Endothelial cell (in vitro differentiated cells): ENCODE measurements at places on chromosomes 3 and 15. TPM values are rescaled to one million over a fixed set of nuclear protein-coding genes. Genes with fewer than 3 reads are reported as not detected.

Gene KIF7
- 6.4 TPM for total RNA-seq

Gene DUOX1
- total RNA-seq, result not detected

Gene LRRN1
- 2.8 TPM for total RNA-seq

Gene GOLGA6B
- not detected for total RNA-seq

Gene TEX55
- total RNA-seq, result not detected

Gene ADAMTS9
- 261 TPM for total RNA-seq

Gene MYLK
- 7.8 TPM for total RNA-seq

Gene GOLGA6L4
- 8.3 TPM for total RNA-seq

Gene HRG
- total RNA-seq, result not detected

Gene SAMD7
- total RNA-seq, result not detected

- H3K27ac ChIP-seq, result no peak overlapping the region
- DNase-seq, result no peak
- no peaks in the 10 kb centered on the region for H3K36me3 ChIP-seq
- no peaks in the 10 kb centered on the region for H3K27me3 ChIP-seq
- H3K4me3 ChIP-seq, result no peak overlapping the region
Observed at GRCh38 chr3:143775459-143775858, 72.8 kb downstream of the SLC9A9 start.

DNA sequence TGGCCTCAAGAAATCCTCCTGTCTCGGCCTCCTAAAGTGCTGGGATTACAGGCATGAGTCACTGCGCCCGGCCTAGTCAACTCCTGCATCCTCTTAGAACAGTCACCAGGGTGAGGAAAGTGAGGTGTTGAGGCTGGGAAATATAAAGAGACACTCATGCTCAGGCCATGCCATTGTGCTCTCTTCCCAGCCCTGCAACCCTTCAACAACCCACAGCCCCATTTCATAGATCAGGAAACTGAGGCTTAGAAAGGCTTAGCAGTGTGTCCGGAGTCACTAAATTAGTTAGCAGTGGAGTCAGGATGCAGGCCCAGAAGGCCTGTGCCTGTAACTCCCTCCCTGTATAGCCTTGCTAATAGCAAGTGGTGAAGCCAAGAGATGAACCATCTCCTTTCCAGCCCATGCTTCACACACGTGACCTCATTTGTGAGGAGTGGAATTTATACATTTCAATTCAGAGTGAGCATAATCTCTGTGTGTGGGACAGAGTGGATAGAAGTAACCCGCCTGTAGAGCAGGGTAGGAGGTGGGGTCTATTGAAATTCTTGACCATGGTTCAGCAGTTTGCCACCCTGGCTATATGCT lies 51.7 kb upstream of the USP3 start:
- H3K27ac ChIP-seq, result no peak overlapping the region
- H3K4me3 ChIP-seq, result no peak overlapping the region
- H3K4me1 ChIP-seq, result peaks cover 28% of the 10 kb centered on the region
- H3K27me3 ChIP-seq, result peaks cover 3% of the 10 kb centered on the region

- no peak overlapping the region for H3K4me3 ChIP-seq
- no peak overlapping the region for H3K27ac ChIP-seq
- no peak for DNase-seq
- no peaks in the 10 kb centered on the region for H3K27me3 ChIP-seq
- peaks cover 3% of the 10 kb centered on the region for H3K36me3 ChIP-seq
Observed at GRCh38 chr15:59966262-59966661, 37.8 kb upstream of the FOXB1 start.

GRCh38 chr15:34621675-34622074 lies 38.2 kb upstream of the GOLGA8B start:
- H3K4me1 ChIP-seq, result peaks cover 10% of the 10 kb centered on the region
- DNase-seq, result no peak
- H3K27me3 ChIP-seq, result no peaks in the 10 kb centered on the region
- H3K27ac ChIP-seq, result no peak overlapping the region
- H3K36me3 ChIP-seq, result no peaks in the 10 kb centered on the region

GRCh38 chr15:95626501-95627361 lies 703.8 kb upstream of the NR2F2 start:
- H3K27me3 ChIP-seq, result no peaks in the 10 kb centered on the region
- H3K4me1 ChIP-seq, result peaks cover 16% of the 10 kb centered on the region
- DNase-seq, result no peak
- H3K36me3 ChIP-seq, result no peaks in the 10 kb centered on the region
- no peak overlapping the region for H3K27ac ChIP-seq

GRCh38 chr3:126113733-126114442 lies 30.0 kb upstream of the SLC41A3 start:
- H3K27me3 ChIP-seq, result peaks cover 6% of the 10 kb centered on the region
- DNase-seq, result peak; percentile 42
- H3K4me1 ChIP-seq, result no peaks in the 10 kb centered on the region
- no peak overlapping the region for H3K4me3 ChIP-seq

GRCh38 chr3:41599127-41599484 lies 362.8 kb downstream of the ULK4 start:
- H3K27me3 ChIP-seq, result no peaks in the 10 kb centered on the region
- DNase-seq, result no peak
- H3K36me3 ChIP-seq, result no peaks in the 10 kb centered on the region
- H3K4me1 ChIP-seq, result no peaks in the 10 kb centered on the region

- no peak overlapping the region for H3K27ac ChIP-seq
- H3K27me3 ChIP-seq, result peaks cover 2% of the 10 kb centered on the region
- no peak for DNase-seq
- H3K4me3 ChIP-seq, result no peak overlapping the region
Observed at GRCh38 chr3:25532431-25533162, 104.5 kb downstream of the RARB start.

DNA sequence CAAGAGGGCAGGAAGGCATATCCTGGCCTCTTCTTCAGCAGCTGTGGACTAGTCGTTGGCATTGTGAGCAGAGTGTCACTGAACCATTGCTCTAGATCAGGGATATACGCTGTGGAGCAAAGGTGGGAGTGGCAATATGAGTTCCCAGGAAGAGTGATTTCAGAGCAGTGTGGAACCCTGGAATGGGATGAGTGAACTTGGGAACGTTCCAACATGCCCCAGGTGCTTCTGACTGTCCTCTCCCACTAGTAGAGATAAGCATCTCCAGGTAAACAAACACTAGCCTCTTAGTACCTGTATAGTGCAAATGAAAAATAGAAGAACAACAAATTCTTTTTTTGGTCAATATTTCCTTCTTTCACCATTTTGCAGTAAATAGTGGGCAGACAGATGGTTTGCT lies 123.6 kb upstream of the VEPH1 start:
- H3K27ac ChIP-seq, result no peak overlapping the region
- no peak overlapping the region for H3K4me3 ChIP-seq
- DNase-seq, result no peak
- H3K27me3 ChIP-seq, result peaks cover 1% of the 10 kb centered on the region
- H3K4me1 ChIP-seq, result peaks cover 10% of the 10 kb centered on the region
